ENCODE measurements at places on chromosomes 7 and 10.

DNA sequence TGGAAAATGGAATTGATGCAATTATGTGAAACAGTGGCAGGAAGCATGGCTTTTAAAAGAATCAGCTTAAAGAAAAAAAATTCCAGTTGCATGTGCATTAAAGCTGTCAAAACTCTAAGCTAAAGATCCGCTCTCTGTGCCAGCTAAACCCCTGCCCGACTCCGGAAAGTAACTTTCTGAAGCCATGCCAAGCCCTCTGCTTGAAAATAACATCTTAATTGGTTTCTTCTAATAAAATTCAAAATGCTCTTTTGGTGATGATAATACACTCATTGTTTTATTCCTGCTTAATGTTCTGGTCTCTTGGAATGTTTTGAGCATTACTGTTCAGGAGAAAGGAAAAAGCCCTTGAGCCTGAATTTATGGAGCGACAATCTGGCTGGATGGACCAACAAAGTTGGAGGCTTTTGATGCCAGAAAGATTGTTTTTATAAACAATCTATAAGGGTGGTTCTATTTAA lies 11.7 kb downstream of the SEMA3C start:
- no peak for DNase-seq

GRCh38 chr7:154770962-154771361 lies 232.0 kb downstream of the PAXIP1 start:
- DNase-seq: no peak

- no peak for DNase-seq
Measured at GRCh38 chr10:14383266-14383665, 52.5 kb upstream of the FRMD4A start.

- DNase-seq: no peak
Measured at GRCh38 chr10:12743941-12744340, 257.6 kb downstream of the CCDC3 start.
